ENCODE measurements at places on chromosomes 12 and 14. TPM values are rescaled to one million over a fixed set of nuclear protein-coding genes. Genes with fewer than 3 reads are reported as not detected.

DNA sequence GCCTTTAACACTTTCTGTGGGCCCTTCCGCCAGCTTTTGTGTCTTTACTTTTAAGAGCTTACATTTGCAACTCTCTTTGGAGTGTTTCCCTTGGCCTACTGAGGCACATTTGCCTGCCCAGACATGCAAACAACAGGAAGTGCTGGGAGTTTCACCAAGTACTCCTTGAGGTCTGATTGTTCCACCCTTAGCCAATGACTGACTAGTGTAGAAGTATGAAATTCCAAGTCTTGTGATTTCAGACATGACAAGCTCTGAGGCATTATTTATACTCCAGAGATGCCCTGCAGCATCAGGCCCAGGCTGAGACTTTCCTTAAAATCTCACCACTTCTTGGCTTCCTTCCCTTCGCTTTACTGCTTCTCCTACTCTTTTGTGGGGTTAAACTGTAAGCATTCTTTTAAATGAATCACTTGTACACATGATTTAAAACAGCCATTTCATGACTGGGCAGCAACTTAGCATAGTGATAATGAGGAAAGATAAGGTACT, 174.1 kb downstream of the SLC6A15 start:
- DNase-seq = no peak

DNA sequence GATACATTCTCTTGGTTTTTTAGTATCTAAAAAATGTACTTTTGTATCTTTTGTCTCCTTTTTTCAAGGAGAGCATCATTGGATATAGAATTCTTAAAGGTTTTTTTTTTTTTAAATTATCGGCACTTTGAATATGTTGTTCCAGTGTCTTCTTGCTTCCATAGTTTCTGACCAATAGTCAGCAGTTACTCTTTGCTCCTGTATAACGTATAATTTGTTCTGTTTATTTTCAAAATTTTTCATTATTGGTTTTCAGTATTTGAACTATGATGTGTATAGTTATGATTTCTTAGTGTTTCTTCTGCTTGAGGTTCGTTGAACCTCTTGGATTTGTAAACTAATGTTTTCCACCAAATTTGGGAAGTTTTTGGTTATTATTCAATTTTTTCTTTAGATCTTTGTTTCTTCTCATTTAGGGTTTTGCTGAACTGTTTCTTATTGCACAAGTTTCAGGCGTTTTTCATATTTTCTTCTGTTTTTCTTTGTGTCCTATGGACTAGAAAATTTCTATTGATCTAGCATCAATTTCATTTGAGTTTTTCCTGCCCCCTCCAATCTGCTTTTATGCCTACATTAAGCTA, 93.9 kb downstream of the PLBD1 start:
- DNase-seq = peak; percentile 14

- peak; percentile 89 for DNase-seq
Observed at GRCh38 chr14:68978172-68978911, 760 bp downstream of the ACTN1 start.

GRCh38 chr14:65241125-65241752, 138.9 kb upstream of the MAX start:
- DNase-seq = no peak

GRCh38 chr14:90242444-90242843, 13.9 kb upstream of the PSMC1 start:
- DNase-seq = no peak

DNA sequence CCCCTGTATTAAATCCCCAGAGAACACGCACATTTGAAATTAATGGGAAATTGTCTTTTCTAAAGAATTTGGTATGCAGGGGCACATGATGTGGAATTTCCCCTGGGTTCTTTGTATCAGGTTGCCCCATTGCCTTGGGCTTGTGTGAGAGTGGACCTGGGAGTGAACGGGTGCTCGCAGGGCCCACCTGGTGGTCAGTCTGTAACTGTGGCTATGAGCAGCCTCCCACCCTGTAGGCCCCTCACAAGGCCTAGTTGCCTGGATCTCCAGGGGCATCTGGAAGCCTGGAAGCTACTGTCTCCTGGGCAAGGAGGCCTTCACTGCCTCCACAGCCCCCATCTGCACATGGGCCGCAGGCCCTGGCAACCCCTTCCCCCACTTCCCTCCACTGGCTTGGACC, 96.7 kb downstream of the SLC25A47 start:
- no peak for DNase-seq

- no peak for DNase-seq
Observed at GRCh38 chr12:49208146-49208545, 19.3 kb upstream of the TUBA1A start.

GRCh38 chr12:53489242-53489864, 9.9 kb downstream of the MAP3K12 start:
- no peak for DNase-seq

GRCh38 chr12:51675071-51675803, 84.2 kb downstream of the SCN8A start:
- no peak for DNase-seq

GRCh38 chr14:89391123-89391522, 25.9 kb downstream of the FOXN3 start:
- DNase-seq = no peak

DNA sequence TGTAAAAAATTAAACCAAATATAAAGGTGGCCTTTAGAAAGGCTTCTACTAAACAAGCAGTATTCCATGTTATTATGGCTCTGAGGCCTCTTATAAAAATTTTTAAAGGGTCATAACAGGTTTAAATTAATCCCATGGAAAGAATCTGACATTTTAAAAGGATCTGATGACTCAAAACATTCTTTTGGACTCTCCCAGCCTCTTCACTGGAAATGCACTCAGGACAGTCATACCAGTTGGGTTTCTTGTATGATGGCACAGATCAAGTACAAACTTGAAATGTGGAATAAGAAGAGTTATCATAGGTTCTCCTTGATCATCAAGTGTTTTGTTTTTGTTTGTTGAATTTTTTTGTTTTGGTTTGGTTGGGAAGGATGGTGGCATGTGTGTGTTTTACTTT, 50.8 kb downstream of the PPP2R5E start:
- no peak for DNase-seq

GRCh38 chr12:89343127-89343526, 9.2 kb downstream of the DUSP6 start:
- peak; percentile 22 for DNase-seq

GRCh38 chr14:91108941-91109611, 4.8 kb upstream of the DGLUCY start:
- DNase-seq = peak; percentile 46

DNA sequence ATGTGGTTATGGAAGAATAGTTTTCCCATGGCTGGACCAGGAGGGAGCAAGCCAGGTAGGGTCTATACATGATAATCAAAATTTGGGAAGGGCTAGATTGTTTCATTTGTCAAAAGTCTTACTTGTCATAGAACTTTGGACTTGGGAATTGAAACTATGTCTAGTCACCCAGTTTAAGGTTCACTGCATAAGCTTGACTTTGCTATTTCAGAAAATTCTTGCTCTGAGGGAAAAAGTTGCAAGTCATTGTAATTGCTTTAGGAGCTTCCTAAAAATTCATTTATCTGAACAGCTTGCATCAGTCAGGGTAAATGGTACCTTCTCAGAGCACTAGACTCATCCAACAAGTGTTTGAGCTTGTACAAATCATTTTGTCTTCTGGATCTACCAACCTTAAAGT, 1194.7 kb downstream of the GALC start:
- DNase-seq = no peak

- DNase-seq = peak; percentile 78
Observed at GRCh38 chr12:607541-608001, 55.7 kb downstream of the NINJ2 start.

GRCh38 chr14:30373526-30373925, 185.4 kb upstream of the G2E3 start:
- no peak for DNase-seq

GRCh38 chr12:92146497-92147224, 1.0 kb upstream of the BTG1 start:
- DNase-seq = peak; percentile 73

DNA sequence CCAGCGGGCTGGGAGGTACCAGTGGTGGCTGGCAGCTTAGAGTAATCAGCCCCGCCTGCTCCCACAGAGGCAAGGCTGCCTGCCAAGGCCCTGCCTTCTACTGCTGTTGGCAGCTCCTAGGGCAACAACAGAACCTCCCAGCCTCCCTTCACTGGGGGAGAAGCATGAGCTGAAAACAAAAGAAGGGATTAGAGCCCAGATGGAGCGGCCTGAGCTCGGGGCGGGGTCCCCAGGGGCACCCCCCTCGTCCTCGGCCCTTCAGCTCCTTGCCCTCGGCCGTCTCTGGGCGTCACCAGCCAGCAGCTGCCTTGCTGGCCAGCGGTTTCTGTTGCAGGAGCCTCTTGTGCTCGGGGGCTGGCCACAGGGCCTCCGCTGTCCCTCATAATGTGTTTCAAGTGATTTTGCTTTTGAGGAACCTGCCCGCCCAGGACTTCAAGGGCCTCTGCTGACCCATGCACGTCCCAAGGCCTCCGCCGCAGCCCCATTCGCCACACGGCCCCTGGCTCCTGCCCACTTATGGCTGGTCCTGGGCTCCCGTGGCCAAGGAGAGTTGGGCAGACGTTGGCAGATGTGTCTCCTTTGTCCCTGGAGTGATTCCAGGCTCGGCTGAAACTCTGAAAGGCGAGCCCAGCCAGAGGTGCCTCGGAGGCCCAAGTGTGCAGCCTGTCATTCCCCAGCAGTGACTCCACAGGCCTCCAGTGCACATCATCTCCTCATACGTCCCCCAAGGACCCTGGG, 49.7 kb downstream of the PSMA6 start:
- peak; percentile 97 for DNase-seq

GRCh38 chr12:96810477-96810876, 96.6 kb upstream of the NEDD1 start:
- no peak for DNase-seq

DNA sequence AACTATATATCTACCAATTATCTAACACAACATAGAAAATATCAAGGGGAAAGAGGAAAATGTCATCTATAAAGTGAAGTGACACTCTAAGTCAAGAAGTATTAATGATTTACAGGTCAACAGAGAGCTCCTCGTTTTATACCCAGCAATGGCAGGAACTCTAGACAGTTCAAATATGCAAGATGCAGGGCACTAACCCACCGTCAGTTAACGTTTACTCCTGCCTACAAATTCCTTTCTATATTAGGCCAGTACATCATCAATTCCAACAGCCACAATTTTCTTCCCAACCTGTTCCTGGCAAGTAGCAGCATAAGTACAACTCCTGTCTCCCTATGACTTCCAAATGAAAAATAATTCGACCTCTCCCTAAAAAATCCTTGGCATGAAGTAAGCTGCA, 9.0 kb upstream of the KANSL2 start:
- DNase-seq = no peak

DNA sequence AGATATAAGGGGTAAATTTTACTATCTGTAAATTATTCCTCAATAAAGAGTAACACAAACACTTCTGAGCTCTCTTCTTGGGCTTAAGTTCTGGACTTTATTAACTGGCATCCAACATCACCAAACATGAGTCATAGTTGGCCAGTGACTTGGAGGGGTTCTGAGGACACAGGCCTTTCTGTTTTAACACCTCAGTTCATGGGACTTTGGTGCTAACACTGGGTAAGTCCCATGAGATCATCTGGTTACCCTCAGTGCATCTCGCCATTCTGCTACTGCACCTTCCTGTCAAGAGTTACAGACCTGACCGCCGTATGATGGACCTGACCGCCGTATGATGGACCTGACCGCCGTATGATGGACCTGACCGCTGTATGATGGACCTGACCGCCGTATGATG, 9.9 kb downstream of the SLC15A4 start:
- peak; percentile 2 for DNase-seq

GRCh38 chr14:85475113-85475512, 54.8 kb upstream of the FLRT2 start:
- no peak for DNase-seq

- DNase-seq = no peak
Observed at GRCh38 chr14:32298346-32298745, 30.8 kb upstream of the AKAP6 start.

DNA sequence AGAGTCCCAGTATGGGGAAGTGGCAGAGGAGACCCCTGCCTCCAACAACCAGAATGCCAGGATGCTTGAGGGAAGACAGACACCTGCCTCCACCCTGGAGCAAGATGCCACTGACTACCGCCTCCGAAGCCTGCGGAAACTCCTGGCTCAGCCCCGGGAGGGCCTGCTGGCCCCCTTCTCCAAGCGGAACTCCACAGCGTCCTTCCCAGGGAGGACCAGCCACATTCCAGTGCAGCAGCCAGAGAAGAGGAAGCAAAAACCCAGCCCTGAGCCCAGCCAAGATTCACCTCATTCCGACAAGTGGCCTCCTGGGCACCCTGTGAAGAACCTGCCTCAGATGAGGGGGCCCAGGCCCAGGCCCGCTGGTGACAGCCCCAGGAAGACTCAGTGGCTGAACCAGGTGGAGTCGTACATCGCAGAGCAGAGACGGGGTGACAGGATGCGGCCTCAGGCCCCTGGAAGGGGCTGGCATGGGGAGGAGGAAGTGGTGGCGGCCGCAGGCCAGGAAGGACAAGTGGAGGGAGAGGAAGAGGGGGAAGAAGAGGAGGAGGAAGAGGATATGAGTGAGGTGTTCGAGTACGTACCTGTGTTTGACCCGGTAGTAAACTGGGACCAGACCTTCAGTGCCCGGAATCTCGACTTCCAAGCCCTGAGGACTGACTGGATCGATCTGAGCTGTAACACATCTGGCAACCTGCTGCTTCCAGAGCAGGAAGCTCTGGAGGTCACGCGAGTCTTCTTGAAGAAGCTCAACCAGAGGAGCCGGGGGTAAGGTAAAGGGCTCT, 93.7 kb downstream of the B4GALNT3 start:
- DNase-seq = no peak

GRCh38 chr14:64849940-64850339, 29.8 kb downstream of the SPTB start:
- DNase-seq = no peak

GRCh38 chr14:60067882-60068281, 23.8 kb upstream of the PCNX4 start:
- no peak for DNase-seq

Gene CAPZA3
- total RNA-seq = not detected

Gene BCDIN3D
- 0.58 TPM for total RNA-seq

Gene WNT1
- total RNA-seq = not detected

Gene KCTD10
- total RNA-seq = 48.8 TPM

Gene TROAP
- total RNA-seq = 4.4 TPM

Gene SALL2
- 3.3 TPM for total RNA-seq

Gene KIF26A
- 3.0 TPM for total RNA-seq

Gene PLA2G1B
- total RNA-seq = not detected

Gene TMEM106C
- total RNA-seq = 79.0 TPM

Gene SLC39A2
- total RNA-seq = not detected

Gene KRT2
- not detected for total RNA-seq

Gene MTHFD1
- total RNA-seq = 8.4 TPM

Gene B4GALNT1
- 1.1 TPM for total RNA-seq

Gene TAS2R8
- not detected for total RNA-seq

Gene ANKRD33
- not detected for total RNA-seq

Gene TMPRSS12
- total RNA-seq = not detected

Data from stomach (tissue), 19 donors.